ENCODE measurements at places on chromosomes 1 and 21.

DNA sequence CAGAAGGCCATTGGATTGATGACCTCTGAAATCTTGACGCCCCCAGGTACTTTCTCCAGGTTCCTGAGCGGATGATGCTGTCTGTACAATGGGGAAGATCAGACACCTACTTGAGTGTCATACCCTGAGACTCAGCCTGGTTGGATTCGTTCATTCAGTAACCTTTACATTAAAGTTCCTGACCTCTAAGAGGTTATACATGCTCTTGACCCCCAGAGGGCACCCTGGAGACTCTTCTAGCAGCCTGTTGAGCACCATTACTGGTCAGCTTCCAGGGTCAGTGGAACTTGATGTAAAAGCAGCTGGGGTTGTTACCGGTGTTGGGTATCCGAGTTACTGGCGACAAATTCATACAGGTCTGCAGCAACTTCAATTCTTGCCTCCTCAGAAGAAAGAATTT is 114.3 kb upstream of the ZNF678 start:
- no peak for DNase-seq

DNA sequence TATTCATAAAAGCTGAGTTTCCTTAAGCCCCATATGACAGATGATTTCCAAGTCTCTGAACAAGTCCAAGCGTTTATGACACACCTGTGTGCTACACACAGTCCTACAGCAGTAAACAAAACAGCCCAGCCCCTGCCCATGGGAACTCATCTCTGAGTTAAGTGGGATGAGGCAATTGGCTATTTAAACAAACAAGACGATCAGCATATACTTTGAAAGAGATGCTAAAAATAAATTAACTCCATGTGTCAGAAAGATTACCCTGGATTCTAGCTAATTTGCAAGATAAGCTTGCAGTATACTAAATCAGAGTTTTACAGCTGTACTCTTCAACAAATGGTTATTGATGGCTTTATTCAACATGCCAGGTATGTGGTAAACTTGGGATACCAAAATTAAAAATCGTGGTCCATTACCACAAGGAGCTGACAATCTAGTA is 7.0 kb downstream of the PSMG1 start:
- no peak for DNase-seq

DNA sequence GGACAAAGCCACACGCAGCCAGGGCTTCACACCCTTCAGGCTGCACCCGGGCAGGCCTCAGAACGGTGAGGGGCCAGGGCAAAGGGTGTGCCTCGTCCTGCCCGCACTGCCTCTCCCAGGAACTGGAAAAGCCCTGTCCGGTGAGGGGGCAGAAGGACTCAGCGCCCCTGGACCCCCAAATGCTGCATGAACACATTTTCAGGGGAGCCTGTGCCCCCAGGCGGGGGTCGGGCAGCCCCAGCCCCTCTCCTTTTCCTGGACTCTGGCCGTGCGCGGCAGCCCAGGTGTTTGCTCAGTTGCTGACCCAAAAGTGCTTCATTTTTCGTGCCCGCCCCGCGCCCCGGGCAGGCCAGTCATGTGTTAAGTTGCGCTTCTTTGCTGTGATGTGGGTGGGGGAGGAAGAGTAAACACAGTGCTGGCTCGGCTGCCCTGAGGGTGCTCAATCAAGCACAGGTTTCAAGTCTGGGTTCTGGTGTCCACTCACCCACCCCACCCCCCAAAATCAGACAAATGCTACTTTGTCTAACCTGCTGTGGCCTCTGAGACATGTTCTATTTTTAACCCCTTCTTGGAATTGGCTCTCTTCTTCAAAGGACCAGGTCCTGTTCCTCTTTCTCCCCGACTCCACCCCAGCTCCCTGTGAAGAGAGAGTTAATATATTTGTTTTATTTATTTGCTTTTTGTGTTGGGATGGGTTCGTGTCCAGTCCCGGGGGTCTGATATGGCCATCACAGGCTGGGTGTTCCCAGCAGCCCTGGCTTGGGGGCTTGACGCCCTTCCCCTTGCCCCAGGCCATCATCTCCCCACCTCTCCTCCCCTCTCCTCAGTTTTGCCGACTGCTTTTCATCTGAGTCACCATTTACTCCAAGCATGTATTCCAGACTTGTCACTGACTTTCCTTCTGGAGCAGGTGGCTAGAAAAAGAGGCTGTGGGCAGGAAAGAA is 8.1 kb downstream of the PSRC1 start:
- DNase-seq, result no peak

GRCh38 chr1:224406216-224406615 is 28.4 kb downstream of the WDR26 start:
- DNase-seq, result no peak

- DNase-seq, result peak; percentile 63
Measured at GRCh38 chr1:226121587-226122400, 59.3 kb downstream of the H3-3A start.

DNA sequence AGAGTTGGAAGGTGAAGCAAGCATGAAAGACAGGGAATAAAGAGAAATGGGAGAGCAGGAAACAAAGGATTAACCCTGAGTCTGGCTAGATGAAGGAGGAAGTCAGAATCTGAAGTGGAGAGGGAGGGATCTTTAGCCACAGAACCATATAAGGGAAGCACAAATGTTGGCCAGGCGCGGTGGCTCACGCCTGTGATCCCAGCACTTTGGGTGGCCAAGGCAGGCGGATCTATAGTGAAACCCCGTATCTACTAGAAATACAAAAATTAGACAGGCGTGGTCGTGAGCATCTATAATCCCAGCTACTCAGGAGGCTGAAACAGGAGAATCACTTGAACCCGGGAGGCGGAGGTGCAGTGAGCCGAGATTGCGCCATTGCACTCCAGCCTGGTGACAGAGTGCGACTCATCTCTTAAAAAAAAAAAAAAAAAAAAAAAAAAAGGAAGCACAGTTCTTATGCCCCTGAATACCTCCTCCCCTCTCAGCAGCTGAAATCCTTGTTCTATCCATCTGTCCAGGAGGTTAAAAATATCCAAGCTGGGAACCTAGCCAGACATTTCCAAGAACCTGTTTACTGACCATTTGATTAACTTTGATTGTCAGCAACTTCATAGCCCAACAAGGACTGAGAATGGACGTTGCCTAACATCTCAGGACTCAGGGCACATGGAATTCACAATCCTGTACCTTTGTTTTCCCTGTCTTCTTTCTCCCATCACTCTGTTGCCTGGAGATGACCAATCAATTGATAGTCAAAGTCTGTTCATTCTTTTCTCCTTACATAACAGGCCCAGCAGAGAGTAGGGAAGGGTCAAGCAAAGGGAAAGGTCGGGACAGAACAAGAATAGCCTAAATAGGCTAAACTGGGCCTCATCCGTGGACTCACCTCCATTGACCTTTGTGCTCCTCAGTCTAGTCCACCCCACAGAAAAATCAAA is 10.6 kb downstream of the TXNIP start:
- DNase-seq, result no peak

DNA sequence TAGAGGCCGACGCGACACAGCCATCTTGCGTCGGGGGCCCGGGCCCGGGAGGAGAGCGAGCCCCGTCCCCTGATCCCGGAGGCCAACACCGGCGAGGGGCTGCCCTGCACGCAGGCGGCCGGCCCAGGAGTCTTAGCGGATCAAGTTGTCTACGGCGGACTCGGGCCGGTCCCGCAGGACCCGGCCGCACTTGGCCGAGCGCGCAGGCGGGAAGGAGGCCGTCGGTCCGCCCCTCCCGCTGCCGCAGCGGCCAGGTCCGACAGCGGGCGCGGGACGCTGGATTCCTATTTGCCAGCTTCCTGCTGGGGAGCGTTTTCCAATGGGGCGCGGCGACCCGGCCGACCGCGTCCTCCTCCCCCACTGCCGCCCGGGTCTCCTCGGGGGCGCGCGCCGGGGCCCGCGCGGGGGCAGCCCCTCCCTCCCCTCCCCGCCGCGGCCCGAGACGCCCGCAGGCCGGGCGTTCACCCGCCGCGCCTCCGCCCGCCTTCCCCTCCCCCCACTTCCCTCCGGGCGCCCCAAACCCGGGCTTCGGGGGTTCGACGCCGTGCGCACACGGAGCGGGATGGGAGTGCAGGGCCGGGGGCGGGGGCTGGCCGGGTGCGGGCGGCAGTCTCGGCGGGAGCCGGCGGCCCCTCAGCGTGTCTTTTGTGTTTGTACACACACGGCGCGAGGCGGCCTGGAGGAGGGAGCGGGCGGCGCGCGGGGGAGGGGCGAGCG is 517 bp upstream of the H3-3A start:
- DNase-seq, result peak; percentile 30

- no peak for DNase-seq
Measured at GRCh38 chr1:89322402-89322801, 41.5 kb upstream of the GBP6 start.

DNA sequence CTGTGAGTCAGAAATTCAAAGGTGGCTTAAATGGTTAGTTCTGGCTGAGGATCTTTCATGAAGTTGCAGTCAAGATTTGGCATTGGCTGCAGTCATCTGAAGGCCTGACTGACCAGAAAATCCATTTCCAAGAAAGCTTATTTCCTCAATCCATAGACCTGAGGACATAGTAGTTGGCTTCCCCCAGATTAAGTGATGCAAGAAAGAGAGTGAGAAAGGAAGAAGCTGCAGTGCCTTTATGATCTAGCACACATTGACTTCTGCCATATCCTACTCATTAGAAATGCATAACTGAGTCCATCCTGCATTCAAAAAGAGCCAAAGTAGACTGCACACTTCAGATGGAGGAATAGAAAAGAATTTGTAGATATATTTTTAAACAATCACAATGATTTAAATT is 222.6 kb downstream of the COL24A1 start:
- DNase-seq, result no peak

DNA sequence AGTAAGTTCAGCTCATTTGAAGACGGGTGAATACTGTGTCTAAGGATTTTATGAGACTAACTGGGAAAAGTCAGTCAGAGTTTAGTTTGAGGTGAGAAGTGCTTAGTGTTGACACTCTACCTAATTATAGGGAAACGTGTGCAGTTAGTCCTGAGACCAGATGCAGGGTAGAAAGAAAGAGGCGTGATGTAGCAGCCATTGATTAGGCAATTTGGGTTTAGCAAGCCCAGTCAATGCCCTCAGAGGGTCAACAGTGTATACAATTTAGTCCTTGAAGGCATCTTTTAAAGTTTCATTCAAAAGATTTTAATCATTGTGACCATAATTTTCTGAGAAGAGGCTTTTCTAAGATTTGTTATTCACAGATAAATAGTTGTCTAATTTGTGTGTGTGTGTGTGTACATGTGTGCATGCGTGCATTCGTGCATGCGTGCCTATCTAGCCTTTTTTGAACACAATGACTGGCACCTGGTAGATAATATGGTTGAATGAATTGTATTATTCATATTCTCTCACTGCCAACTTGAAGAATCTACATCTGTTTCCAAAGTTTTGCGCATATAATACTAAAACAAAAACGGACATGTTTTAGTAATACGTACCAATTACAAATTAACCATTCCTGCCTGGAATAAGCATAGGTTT is 332.9 kb downstream of the SRGAP2C start:
- DNase-seq, result no peak

GRCh38 chr1:224711876-224712275 is 95.8 kb downstream of the CNIH3 start:
- no peak for DNase-seq

DNA sequence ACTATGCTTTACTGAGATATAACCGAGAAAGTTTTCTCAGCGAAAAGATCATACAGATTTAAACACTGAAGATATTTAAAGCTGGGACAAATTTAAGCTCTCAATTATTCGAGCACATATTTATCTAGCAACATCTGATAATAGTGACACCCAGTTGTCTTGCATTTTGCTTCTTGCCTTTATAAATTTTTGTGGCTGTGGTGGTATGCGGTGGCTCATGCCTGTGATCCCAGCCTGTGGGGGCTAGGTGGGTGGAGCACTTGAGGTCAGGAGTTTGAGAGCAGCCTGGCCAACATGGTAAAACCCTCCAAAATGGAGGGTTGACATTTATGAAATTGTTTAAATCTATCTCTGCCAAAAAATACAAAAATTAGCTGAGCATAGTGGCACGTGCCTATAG is 312.2 kb downstream of the SPATA17 start:
- DNase-seq, result no peak

- DNase-seq, result no peak
Measured at GRCh38 chr1:92374223-92374622, 75.4 kb downstream of the RPAP2 start.

GRCh38 chr1:219391297-219391696 is 217.6 kb downstream of the LYPLAL1 start:
- no peak for DNase-seq

DNA sequence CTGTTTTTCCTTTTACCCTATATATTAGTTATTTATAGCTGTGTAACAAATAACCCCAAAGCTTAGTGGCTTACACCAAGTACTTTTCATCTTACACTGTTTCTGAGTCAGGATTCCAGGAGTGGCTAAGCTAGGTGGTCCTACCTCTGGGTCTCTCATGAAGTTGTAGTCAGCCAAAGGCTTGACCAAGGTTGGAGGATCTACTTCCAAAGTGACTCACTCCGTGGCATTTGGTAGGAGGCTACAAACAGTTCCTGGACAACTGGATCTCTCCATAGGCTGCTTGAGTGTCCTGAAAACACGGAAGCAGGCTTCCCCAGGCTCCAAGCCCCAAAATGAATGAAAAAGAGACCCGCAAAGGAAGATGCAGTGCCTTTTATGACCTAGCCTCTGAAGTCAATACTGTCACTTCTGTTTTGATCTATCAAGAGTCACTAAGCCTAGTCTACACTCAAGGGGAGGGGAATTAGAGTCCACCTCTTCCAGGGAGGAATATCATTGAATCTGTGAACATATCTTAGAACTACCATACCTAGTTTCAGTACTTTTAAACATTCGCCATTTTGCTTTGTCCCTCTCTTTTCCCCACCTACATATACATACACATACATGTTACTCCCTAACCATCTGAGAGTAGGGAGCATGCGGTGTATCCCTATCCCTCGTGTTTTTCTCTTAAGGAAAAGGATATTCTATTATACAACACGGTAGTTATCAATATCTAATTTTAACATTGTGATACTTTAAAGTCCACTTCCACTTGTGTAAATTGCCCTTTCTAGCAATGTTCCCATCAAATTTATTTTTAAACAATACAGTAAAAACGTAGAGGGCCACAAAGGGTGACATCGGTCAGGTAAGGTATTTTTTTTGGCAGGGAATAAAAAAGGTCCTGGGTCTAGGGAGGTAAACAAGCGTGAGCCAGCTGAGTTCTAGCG is 67.2 kb downstream of the SLC35A3 start:
- no peak for DNase-seq

- DNase-seq, result no peak
Measured at GRCh38 chr1:65141918-65142317, 6.1 kb upstream of the AK4 start.

GRCh38 chr1:119114786-119115185 is 25.7 kb downstream of the WARS2 start:
- DNase-seq, result no peak
